Cortex of kidney (tissue), 1 donor: ENCODE measurements at places on chromosomes 11 and 22.

DNA sequence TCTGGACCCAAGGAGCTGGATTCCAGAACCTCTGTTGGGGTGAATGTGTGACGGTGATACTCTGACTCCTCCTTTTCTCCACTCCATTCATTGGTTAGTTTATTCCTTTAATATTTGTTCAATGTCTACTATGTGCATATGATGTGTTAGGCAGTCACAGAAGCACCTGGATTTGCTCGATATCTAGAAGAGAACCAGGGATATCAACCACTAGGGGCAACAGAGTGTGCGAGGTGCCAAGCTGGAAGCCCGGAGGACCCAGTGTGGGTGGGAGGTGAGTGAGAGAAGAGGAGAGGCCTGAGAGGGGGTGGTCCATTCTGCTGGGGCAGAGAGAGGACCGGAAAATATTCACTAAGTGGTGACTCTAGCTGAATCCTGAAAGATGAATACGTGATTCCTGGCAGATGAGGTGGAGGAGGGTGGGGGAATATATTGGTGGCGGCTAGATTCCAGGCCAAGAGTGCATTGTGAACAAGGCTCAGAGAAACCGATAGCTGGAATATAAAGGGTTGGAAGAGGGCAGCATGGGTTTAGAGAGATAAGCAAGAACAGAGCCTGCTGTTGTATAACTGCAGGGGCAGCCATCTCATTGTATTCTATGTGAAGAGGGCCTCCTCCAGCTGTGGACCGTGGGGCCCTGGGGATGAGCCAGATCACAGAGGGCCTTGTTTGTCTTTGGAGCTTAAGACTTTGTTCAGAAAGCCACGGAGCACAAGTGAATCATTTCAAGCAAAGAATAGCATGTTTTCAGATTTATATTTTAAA, 6.9 kb upstream of the TIMP3 start:
- DNase-seq: no peak

- DNase-seq: no peak
Observed at GRCh38 chr11:112339566-112339965, 78.9 kb upstream of the PLET1 start.

- no peak for DNase-seq
Observed at GRCh38 chr22:37498289-37498909, 12.2 kb upstream of the MFNG start.

GRCh38 chr11:65066315-65066714, 8.0 kb upstream of the NAALADL1 start:
- DNase-seq: no peak

GRCh38 chr22:46290121-46290842, 6.4 kb upstream of the GTSE1 start:
- DNase-seq: no peak

DNA sequence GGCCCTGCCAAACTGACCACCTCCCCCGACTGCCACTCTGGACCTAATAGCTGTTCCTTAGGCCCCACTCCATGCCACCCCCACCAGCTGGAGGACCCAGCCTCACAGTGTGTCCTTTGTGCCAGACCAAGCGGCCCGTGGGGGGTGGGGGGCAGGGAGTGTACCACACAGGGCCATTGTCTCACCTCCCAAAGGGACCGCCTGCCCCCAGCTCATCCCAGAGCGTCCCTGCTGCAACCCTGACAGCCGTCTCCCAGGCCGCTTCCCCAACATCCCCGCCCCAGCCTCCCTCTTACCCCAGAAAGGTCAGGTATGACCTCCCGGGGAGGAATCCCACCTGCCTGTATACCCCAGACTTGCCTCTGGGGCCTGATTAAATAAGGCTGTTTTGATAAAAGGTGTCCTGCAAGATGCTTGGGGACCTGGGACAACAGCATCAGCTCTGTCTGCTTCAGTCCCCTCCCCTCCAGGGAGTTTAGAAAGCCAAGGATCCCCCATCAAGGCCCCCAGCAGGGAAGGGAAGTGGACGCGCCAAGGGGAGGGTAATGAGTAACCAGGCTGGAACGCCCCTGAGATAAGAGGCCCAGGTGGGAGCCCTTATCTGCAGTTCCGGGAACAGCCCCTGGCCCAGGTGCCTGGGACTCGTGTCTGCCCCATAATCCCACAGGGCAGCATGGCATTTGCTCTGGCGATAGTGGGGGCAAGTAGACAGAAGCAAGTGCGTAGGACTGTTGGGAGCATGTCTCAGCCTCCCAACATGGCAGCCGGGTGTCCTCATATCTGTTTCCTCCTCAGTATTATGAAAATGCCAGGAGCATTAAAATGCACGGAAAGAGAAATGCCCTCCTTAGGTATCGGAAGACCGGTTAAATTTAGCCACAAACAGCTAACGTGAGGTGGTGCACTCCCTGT, 9.0 kb downstream of the CDC42EP1 start:
- no peak for DNase-seq

DNA sequence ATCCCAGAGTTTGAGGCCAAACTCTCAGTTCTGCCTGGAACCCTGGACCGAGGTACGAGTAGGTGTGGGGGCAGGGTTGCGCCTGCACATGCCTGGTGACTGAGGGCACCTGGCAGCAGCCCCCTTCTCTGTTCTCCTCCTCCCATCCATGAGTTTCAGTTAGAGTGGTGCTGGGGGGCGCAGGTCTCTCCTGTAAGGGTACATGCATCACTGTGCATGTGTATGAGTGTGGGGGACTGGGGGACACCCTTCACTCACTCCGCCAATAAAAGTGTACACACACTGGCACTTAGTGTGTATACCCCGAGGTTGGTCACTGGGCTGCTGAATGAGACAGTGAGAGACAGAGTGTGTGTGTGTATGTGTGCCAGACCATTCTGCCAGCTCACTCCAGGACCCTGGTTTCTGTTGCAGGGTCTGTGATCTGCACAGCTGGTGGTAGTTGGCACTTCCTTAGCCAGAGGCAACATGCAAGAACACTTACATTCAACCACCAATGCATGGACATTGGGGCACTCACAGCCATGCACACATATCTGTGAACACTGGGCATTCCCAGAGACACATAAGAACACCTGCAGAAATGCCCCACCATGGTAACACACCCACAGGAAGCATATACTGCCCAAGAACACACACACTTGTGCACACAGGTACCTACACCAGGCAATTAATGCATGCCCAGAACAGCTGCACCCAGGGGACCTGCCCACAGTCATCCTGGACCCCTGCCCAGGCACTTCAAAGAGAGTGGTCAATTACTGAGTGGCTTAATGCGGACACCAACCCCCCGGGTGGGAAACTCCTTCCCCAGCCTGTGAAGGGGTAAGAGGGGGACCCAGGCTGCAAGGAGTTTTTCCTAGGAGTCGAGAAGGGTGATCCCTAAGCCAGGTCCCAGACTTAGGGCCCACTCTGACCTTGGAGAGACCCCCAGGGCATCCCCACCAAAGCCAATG, 1.2 kb upstream of the NRXN2 start:
- no peak for DNase-seq
